ENCODE measurements at places on chromosomes 7 and 10.

DNA sequence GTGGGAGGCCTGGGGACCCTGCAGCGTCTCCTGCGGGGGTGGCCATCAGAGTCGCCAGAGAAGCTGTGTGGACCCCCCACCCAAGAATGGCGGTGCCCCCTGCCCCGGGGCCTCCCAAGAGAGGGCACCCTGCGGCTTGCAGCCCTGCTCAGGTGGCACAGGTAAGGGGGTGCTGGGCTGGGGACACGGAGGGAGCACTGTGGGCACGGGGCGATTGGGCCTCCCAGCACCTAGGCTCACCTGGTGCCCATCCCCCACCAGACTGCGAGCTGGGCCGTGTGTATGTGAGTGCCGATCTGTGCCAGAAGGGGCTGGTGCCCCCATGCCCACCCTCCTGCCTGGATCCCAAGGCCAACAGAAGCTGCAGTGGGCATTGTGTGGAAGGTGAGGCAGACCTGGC lies 29.6 kb upstream of the ZNF467 start:
- no peak for DNase-seq

DNA sequence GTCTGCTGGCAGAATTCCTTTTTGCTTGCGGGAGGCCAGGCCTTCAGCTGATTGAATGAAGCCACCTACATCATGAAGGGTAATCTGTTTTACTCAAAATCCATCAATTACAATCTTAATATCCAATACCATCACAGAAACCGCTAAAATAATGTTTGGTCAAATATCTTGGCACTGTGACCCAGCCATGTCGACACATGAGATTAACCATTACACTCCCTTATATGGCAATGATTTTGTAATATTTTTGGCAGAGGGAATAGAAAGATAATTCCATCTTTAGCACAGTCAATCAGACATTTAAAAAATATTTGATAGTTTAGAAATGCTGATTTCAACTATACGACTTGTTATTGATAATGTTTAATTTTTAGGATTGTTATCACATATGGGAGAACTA lies 36.5 kb upstream of the SLC39A12 start:
- no peak for DNase-seq

DNA sequence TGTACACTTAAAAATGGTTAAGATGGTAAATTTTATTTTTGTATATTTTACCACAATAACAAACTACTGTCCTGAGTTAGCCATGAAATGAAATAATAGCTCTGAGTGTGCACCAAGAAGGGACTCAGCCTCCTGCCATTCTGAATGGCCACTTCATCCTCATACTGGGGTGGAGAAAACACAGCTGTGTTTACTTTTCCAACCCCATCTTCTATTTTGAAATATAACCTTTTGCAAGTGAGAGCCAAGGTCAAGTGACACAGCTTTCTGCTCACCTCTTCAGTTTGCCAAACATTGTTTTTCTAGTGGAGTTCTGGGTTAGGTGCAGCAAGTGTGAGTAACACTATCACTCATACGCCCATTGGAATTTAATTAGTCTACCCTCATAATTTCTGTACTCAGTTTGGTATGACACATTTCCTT lies 107.4 kb upstream of the GLCCI1 start:
- DNase-seq = no peak

GRCh38 chr7:123747620-123748141 lies 1.1 kb downstream of the WASL start:
- DNase-seq = peak; percentile 40

DNA sequence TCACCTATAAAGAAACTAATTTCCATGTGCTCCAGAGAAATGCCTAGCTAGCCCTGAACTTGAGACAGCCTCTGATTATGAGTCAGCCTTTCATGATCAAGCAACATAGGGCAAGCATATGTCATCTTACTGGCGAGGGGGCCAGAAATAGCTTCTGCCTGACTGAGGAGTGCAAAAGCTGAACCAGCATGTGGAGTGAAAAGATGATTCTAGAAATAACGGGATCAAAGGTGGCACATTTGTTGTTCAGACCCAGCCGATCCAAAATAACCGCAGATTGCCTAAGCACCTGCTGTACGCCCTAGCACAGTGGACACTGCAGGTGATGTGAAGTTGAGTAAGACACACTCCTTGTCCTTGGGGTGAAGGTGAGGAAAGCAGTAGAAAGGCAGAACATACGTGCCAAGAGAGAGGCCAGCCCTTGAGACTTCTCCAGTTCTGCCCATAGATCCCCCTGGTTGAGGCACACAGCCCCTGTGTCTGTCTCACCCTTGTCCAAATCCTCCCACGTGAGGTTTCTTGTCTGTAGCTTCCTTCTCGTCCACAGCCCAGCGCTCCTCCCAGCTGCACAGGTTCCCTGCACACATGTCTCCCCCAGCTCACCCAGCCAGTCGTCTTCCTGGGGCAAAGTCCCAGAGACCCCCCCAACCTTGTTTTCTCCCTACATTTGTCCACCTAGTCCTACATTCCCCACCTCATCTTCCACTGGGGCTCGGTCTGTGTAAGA lies 2.8 kb upstream of the BCL7B start:
- peak; percentile 62 for DNase-seq

DNA sequence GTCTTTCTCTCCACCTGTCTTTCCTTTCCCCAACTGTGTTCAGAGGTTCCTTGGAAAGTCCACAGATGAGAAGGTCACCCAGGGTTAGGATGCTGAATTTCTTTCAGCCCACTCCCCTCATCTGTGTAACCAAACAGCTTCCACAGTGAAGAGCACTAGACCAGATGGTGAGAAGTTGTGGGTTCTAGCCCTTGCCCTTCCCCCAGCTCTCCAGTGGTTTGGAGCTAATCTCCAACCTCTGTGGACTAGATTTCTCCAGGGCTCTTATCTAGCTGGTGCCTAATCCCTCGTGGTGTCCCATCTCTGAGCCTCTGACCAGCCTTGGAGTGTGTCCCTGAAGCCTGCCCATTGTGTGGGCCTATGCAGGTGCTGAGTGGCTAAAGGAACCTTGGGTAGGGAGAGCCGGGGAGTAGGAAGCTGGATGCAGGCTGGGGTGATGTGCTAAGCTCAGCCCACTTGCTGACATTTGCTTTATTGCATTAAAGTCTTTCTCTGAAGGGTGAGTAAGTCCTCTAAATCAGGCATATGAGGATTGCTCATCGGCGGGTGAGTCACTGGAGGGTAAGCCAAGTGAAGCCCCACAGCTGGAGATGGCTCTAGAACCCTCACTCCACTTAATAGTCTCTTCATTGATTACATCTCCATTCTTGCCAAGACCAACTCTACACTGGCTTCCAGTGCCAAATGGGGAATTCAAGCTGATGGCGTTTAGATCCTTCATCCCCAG lies 14.9 kb downstream of the DUSP5 start:
- DNase-seq = no peak

DNA sequence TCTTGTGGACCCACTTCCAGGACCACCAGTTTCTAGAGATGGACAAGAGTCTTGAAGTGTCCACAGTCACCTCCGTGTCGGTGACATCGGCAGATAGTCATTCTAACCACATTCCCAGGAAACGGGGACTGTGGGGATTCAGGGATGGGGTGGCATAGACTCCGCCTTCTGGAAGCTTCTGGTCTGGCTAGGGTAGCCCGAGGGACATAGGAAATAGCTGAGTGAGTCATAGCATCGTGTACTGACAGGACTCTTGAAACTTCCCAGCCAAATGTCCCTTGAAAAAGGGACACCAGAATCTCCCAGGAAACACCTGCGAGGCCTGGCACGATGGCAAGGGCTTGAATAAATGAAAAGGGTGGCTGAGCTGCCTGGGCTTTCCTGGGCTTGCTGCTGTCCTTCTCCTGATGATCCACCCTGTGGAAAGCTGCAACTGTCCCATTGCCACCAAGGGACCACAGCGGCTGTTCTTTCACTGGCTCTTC lies 84.1 kb upstream of the LRRC4 start:
- DNase-seq = no peak

DNA sequence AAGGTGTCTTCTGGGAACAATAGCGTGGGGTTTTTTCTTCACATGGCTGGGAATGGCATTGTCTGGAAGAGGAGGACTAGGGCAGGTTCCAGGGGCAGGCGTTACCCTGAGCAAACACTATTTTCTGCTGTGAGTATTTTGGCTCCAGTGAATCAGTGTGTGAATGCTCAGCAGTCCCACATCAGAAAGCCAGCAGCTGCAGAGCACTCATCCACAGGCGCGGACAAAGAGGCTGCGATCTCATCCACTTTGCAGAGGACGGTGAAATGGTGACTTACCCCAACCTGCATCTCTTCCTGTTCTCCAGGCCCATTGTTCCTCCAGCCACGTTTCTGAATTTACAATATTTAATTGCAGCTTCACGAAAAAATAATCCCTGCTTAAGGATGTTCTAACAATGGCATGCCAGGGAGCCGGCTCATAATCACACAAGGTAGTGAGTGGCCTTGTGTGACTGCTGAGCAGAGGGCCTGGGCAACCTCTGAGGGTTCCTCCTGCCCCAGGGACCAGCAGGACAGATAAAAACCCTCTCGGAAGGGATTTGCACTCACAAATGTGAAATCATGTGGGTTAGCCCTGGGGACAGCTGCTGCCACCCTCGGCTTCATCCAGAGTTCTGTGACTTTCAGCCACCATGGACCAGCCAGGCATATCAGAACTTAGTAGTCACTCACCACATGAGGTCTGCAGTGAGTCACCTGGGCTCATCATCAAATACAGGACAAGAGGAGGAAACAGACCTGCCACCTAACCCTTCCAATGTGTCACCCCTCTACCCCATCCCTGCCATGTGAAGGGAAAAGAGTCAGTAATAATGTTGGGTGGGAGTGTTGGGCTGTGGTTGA lies 65.0 kb upstream of the EN2 start:
- no peak for DNase-seq

DNA sequence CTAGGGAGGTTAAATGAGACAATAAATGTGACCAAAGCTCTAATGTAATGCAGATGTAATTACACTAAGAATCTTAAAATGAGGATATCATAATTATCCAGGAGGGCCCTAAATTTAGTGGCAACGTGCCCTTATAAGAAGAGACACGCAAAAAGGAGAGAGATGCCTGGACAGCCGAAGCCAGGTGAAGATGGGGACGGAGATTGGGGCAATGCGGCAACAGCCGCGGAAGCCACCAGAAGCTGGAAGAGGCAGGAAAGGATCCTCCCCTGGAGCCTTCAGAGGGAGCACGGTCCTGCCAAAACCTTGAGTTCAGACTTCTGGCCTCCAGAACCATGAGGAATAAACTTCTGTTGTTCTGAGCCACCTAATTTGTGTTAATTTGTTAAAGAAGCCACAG lies 25.3 kb upstream of the C10orf71 start:
- DNase-seq = no peak

DNA sequence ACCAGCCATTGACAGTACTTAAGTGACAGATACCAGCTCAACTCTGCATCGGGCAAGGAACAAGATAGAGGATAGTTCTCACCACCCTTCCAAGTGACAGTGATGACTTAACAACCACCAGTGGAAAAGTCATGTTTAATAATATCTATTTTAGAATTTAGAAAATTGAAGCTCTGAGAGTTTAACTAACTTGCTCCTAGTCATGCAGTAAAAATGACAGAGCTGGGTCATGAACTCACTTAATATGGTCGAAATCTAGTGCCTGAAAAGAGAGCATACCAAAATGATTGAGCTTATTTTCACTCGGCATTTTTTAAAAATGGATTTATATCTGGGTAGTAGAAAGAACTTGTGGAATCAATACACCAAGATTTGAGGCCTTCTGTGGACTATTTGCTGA lies 367.8 kb upstream of the IGFBP3 start:
- DNase-seq = no peak

DNA sequence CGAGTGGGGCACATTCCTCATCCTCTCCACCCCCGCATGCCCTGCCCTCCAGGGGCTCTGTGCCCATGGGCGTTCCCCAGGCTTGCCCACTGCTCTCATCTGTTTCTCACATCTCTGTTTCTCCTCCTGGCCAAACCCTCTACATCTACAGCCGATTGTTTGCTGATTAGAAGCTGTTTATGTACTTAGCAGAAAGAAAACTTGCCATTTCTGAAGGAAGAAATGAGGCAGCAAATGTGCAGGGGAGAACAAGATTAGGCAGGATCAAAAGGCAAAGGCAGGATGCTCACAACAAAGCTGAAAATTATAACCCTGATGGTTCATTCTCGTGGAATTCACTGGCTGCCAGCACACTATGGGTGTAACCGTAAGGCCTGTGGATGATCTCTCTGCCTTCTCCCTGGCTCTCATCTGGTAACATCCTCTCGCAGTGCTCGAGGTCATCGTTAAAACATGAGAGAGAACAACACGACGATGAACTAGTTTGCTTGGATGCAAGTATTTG lies 111.6 kb upstream of the KLF14 start:
- no peak for DNase-seq

DNA sequence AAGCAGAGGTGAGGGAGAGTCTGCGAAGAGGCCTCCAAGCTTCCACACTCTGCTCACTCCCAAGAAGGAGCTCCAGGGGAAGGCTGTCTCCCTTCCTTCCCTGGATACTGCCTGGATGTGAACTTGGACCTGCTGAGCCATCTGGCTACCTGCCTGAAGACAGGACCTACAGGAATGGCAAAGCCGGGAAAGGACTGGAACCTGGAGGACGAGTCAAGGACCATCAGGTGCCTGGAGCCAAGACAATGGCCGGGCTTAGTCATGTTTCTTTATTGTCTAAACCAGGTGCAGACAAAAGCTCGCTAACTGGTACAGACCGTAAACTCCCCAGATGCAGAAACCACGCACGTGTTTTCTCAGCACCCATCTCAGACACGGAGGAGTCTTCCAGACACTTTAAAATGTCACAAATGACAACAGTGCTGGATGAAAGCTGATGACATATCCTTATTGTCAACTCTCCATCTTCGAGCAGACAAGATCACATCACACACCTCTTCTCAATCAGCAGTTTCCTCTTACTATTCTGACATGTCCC lies 12.1 kb downstream of the ASB13 start:
- no peak for DNase-seq

GRCh38 chr7:116953372-116953905 lies at the start of gene ST7:
Gene ST7, plus strand, starts transcription at chr7:116953501. Its CDS starts 40 bp downstream, at chr7:116953541.
- peak; percentile 76 for DNase-seq

DNA sequence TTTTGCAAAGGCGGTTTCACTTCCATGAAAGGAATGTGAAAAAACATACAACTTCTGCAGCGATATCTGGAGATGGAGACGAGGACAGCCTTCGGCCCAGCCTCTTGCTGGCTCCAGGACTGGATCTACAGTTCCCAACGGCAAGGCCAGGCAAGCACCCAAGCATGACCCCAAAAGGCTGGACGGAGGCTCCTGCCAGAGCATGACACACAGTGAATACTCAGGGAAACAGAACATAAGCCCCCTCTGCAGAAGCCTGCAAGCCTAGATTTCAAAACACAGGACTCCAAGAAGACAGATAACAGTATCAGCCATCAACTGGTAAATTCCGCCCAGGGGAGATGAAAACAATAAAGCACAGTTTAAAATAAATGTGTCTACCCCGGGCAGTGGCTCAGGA lies 3.3 kb upstream of the LRRC27 start:
- DNase-seq = no peak

GRCh38 chr7:133934977-133935330 lies 192.2 kb upstream of the LRGUK start:
- DNase-seq = no peak

GRCh38 chr10:120657371-120657770 lies 193.8 kb upstream of the WDR11 start:
- DNase-seq = no peak

- peak; percentile 91 for DNase-seq
These were observed at the start of gene PLEKHA8 for GRCh38 chr7:30028216-30028748. Gene PLEKHA8, plus strand, starts transcription at chr7:30028412. Its CDS starts 351 bp downstream, at chr7:30028763.

All from GM13977 (cell line).